ENCODE measurements at places on chromosomes 2 and 18.

- H3K4me3 ChIP-seq = no peak overlapping the region
- no peak overlapping the region for H3K27ac ChIP-seq
- DNase-seq = no peak
- H3K27me3 ChIP-seq = no peaks in the 10 kb centered on the region
- H3K4me1 ChIP-seq = no peaks in the 10 kb centered on the region
- H3K36me3 ChIP-seq = no peaks in the 10 kb centered on the region
Observed at GRCh38 chr2:4020153-4020552, 316.8 kb downstream of the DCDC2C start.

GRCh38 chr2:88530081-88530480 lies 77.6 kb upstream of the FOXI3 start:
- H3K36me3 ChIP-seq = no peaks in the 10 kb centered on the region
- H3K27me3 ChIP-seq = no peaks in the 10 kb centered on the region
- H3K4me3 ChIP-seq = no peak overlapping the region

GRCh38 chr18:64403784-64404503 lies 255.1 kb upstream of the LINC00305 start:
- H3K36me3 ChIP-seq = no peaks in the 10 kb centered on the region
- H3K4me1 ChIP-seq = no peaks in the 10 kb centered on the region
- no peak for DNase-seq
- H3K4me3 ChIP-seq = no peak overlapping the region
- no peaks in the 10 kb centered on the region for H3K27me3 ChIP-seq

DNA sequence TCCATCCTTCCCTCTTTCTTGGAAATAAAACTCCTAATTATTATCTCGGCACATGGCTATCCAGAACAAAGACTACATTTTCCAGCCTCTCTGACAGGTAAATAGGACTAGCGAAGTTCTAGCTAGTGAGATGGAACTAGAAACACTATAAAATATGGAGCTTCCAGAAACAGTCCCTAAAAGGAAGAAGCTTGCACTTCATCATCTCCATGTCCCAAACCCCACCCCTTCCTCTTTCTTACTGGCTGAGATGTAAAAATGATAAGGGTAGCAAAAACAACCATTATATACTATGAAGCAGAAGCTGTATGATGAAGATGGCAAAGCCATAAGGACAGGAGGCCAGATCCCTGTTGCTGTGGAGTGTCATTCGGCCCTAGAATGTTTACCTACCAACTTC lies 11.7 kb upstream of the ACTR2 start:
- no peaks in the 10 kb centered on the region for H3K27me3 ChIP-seq
- DNase-seq = no peak
- no peak overlapping the region for H3K27ac ChIP-seq

- no peak for DNase-seq
- no peaks in the 10 kb centered on the region for H3K36me3 ChIP-seq
- peak overlapping the region; percentile 98 for H3K4me3 ChIP-seq
- H3K27ac ChIP-seq = peak overlapping the region; percentile 98
- no peaks in the 10 kb centered on the region for H3K27me3 ChIP-seq
- peaks cover 2% of the 10 kb centered on the region for H3K4me1 ChIP-seq
Observed at GRCh38 chr2:230714136-230714480, 1.5 kb downstream of the CAB39 start.

GRCh38 chr2:86017901-86018896 lies 87.5 kb downstream of the POLR1A start:
- no peaks in the 10 kb centered on the region for H3K27me3 ChIP-seq
- H3K4me1 ChIP-seq = no peaks in the 10 kb centered on the region
- H3K36me3 ChIP-seq = no peaks in the 10 kb centered on the region
- no peak overlapping the region for H3K27ac ChIP-seq
- peak; percentile 81 for DNase-seq

GRCh38 chr18:61587865-61588264 lies 254.6 kb downstream of the CDH20 start:
- H3K4me3 ChIP-seq = no peak overlapping the region
- DNase-seq = no peak
- H3K27me3 ChIP-seq = no peaks in the 10 kb centered on the region
- H3K36me3 ChIP-seq = no peaks in the 10 kb centered on the region
- no peak overlapping the region for H3K27ac ChIP-seq
- no peaks in the 10 kb centered on the region for H3K4me1 ChIP-seq

GRCh38 chr18:65852273-65852672 lies 101.5 kb downstream of the CDH7 start:
- H3K4me3 ChIP-seq = no peak overlapping the region
- H3K4me1 ChIP-seq = no peaks in the 10 kb centered on the region
- H3K27me3 ChIP-seq = no peaks in the 10 kb centered on the region
- no peak for DNase-seq
- H3K27ac ChIP-seq = no peak overlapping the region
- no peaks in the 10 kb centered on the region for H3K36me3 ChIP-seq

DNA sequence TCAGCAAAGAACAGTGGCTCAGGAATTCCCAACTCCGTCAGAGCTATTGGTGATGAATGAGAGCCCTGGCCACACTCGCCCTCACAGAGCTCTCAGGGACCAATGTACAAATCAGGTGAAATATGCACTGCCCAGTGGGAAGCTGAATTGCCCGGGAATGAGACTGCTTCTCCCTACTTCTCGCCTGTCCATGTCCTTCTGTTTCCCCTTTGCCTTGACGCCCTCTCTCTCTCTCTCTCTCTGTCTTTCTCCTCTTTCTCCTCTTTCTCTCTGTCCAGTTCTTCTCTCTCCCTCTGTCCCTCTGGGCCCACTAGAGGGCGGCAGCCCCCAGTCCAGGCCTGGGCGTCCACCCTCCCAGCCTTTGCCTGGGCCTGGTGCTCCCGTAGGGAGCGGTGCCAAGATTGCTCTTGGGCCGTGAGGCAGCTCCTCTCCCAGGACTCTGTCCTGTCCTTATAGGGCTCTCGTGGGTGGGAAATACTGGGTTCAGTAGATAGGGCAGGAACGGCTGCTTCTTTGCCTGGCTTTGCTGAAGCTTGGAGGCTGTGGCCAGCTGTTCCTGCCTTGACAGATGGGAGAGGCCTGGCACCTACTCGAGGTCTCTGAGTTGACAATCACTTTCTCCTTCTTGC lies 28.4 kb upstream of the PUM2 start:
- no peak overlapping the region for H3K27ac ChIP-seq
- H3K4me1 ChIP-seq = no peaks in the 10 kb centered on the region
- H3K36me3 ChIP-seq = no peaks in the 10 kb centered on the region
- H3K4me3 ChIP-seq = no peak overlapping the region
- H3K27me3 ChIP-seq = no peaks in the 10 kb centered on the region

DNA sequence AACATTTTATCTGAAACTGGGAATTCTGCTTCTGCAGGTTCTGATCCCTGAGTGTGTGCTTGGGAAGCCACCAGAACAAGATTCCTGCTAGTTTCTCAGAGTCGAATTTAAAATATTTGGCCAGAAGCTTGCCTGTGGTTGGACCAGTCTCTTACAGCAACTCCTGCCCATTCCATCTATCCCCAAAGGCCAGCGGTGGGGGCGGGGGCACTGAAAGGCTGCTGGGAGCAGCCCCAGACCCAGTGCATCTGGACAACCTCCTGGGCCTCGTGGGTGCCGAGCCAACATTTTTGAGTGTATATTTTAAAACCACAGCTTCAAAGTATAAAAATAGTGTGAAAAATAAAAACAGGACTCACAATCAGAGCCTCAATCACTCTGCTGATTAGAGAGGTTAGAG lies 38.6 kb upstream of the ZFP36L2 start:
- no peaks in the 10 kb centered on the region for H3K4me1 ChIP-seq
- H3K4me3 ChIP-seq = no peak overlapping the region
- peak overlapping the region; percentile 89 for H3K27ac ChIP-seq
- H3K36me3 ChIP-seq = no peaks in the 10 kb centered on the region
- peak; percentile 84 for DNase-seq

DNA sequence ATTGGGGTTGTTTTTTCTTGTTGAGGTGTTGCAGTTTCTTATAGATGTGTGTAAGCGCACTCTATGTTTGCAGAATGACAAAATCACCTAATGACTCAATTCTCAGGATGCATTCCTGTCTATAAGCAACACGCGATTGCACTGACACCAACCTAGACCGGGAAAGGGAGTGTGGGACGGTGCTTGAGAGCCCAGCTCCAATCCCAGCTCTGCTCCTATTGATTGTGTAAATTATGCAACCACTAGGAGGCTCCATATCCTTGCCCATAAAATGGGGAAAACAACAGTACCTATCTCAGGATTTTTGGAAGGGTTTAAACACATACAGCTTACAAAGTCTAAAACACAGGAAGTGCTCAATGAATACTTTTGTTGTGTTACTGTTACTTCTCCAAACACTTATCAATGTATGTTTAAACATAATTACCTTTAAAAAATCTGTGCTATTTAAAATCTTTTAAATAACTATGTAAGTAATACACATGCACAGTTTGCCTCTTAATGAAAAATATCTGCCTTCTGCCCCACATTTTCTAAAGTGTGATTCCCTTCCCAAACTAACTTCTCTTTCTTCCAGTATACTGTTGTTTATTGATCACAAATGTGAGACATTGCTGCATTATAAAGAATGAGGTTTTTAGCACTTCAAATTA lies 132.5 kb downstream of the SPHKAP start:
- no peaks in the 10 kb centered on the region for H3K27me3 ChIP-seq
- H3K4me3 ChIP-seq = no peak overlapping the region
- no peaks in the 10 kb centered on the region for H3K4me1 ChIP-seq
- no peak for DNase-seq

GRCh38 chr2:60998628-60999545 lies 18.6 kb upstream of the PEX13 start:
- DNase-seq = no peak
- H3K36me3 ChIP-seq = no peaks in the 10 kb centered on the region
- H3K27me3 ChIP-seq = no peaks in the 10 kb centered on the region
- H3K4me1 ChIP-seq = no peaks in the 10 kb centered on the region

- no peaks in the 10 kb centered on the region for H3K4me1 ChIP-seq
- no peak overlapping the region for H3K27ac ChIP-seq
- no peak for DNase-seq
- no peaks in the 10 kb centered on the region for H3K27me3 ChIP-seq
Observed at GRCh38 chr2:211371465-211371864, 815.1 kb downstream of the CPS1 start.

GRCh38 chr2:64976276-64976675 lies 12.9 kb upstream of the SLC1A4 start:
- no peak for DNase-seq
- H3K27me3 ChIP-seq = no peaks in the 10 kb centered on the region
- H3K4me1 ChIP-seq = peaks cover 5% of the 10 kb centered on the region
- no peak overlapping the region for H3K4me3 ChIP-seq
- H3K36me3 ChIP-seq = no peaks in the 10 kb centered on the region
- no peak overlapping the region for H3K27ac ChIP-seq

DNA sequence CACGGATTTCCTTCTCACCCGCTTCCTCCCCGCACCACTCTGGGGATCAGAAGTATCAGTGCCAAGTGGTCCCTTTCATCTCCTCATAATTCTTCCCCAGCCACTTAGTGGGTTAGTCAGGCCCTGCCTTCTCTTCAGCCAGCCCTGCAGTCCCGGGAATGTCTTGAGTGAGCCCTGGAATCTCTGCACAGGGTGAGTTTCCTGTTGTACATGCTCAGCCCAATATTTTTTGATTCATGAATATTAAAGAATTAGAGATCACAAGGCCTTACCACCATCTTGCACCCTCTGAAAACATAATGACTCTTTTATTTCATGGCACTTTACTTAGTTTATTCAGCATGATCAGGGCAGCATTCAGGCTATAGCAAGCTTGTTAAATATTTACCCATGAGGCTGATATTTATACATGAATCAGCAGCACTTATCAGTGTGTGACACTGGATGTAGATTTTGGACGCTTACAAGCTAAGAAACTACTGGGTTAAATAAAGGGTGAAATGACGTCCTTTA lies 159.4 kb upstream of the FOSL2 start:
- peaks cover 3% of the 10 kb centered on the region for H3K4me1 ChIP-seq
- H3K4me3 ChIP-seq = no peak overlapping the region
- H3K27ac ChIP-seq = peak overlapping the region; percentile 6

DNA sequence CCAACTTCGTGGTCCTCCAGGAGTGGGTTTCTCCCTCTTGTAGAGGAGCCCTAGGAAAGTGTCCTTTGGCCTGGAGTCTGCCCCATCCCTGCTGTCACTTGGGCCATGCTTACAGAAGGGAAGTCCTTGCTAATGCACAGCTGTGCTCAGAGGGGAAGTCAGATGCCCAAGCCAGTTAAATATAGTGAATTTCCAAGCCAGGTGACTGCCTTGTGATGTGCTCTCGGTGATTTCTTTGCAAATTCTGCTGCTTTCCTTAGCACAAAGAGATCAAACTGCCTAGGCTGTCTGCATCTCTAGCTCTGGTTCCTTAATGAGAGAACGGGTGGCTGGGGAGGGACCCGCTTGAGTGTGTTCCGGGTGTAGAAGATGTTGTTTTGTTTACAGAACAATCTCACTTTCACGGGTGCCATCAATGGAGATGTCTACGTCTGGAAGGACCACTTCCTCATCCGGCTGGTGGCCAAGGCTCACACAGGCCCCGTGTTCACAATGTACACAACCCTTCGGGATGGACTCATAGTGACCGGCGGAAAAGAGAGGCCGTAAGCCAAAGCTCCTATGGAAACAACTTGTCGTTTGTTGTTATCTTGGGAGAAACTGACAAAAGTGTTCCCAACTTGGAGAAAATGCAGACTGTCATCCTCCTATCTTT lies 91.4 kb downstream of the RTN4 start:
- no peak overlapping the region for H3K4me3 ChIP-seq
- H3K36me3 ChIP-seq = no peaks in the 10 kb centered on the region
- no peak for DNase-seq
- no peaks in the 10 kb centered on the region for H3K27me3 ChIP-seq

Data from aorta (tissue), 5 donors.